ENCODE measurements at places on chromosomes 6 and 20. TPM values are rescaled to one million over a fixed set of nuclear protein-coding genes. Genes with fewer than 3 reads are reported as not detected.

The JPH2 gene
- 216 TPM for total RNA-seq

The HEY2 gene
- total RNA-seq: 1.9 TPM

DNA sequence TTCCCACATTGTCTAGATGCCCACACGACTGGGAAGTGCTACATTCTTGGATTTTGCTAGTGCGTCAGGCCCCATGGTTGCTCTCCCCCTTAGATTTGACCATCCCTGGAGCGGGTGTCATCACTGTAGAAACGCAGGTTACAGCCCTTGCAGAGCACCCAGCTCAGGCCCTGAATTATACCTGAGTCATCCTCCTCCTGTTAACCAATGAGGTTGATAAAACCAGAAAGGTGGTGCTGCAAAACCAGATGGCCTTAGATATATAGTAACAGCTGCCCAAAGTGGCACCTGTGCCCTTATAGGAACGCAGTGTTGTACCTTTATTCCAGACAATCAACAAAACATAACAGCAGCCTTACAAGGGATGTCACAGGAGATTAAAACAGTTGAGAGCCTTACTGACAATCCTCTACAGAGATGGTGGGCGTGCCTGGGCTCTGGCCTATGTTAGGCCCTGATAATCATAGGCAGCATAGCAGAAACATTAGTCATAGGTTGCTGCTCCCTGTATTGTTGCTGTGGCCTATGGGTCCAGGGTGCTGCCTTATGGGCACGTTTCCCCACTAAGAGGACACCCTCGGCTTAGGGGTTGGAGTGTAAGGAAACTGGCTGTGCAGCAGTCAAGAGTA, 33.6 kb upstream of the HSF2 start:
- H3K27ac ChIP-seq: no peak overlapping the region
- no peak for ATAC-seq
- no peaks in the 10 kb centered on the region for H3K4me1 ChIP-seq
- no peaks in the 10 kb centered on the region for H3K36me3 ChIP-seq
- H3K27me3 ChIP-seq: no peaks in the 10 kb centered on the region
- H3K4me3 ChIP-seq: no peak overlapping the region

GRCh38 chr6:53418288-53418687, 69.5 kb upstream of the ELOVL5 start:
- H3K4me3 ChIP-seq: no peak overlapping the region
- H3K27ac ChIP-seq: no peak overlapping the region
- no peaks in the 10 kb centered on the region for H3K27me3 ChIP-seq

DNA sequence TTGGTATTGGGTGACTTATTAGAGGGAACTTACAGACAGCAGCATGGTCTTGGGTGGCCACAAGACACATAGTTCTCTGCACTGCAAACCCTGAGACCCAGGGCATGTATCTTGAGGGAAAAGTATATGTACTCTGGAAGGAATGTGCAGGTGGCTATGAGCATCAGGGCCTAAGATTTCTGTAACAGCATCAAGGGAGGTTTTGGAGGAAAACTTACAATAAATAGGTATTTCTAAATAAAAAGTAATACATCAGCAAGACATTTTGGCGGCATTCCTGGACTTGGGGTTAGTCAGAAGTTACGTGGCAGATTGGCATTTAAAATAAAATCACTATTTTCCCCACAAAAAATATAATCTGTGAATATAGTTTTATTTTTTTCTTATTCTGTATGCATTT, 8.0 kb upstream of the STX7 start:
- ATAC-seq: no peak
- no peaks in the 10 kb centered on the region for H3K4me1 ChIP-seq
- no peak overlapping the region for H3K27ac ChIP-seq
- no peak overlapping the region for H3K4me3 ChIP-seq

- H3K4me1 ChIP-seq: peaks cover 40% of the 10 kb centered on the region
- peak; percentile 80 for ATAC-seq
- H3K27ac ChIP-seq: peak within 1 kb of the TSS; percentile 96
- no peaks in the 10 kb centered on the region for H3K36me3 ChIP-seq
- H3K4me3 ChIP-seq: peak within 1 kb of the TSS; percentile 55
Observed at GRCh38 chr20:33490023-33490933, at the start of gene CBFA2T2. CBFA2T2 (plus strand) TSS chr20:33490096; CDS start chr20:33490268, 172 bp downstream.

GRCh38 chr6:154721460-154721859, 11.8 kb upstream of the SCAF8 start:
- H3K27me3 ChIP-seq: no peaks in the 10 kb centered on the region
- no peaks in the 10 kb centered on the region for H3K36me3 ChIP-seq
- H3K4me3 ChIP-seq: no peak overlapping the region
- H3K4me1 ChIP-seq: no peaks in the 10 kb centered on the region
- ATAC-seq: no peak
- H3K27ac ChIP-seq: no peak overlapping the region

DNA sequence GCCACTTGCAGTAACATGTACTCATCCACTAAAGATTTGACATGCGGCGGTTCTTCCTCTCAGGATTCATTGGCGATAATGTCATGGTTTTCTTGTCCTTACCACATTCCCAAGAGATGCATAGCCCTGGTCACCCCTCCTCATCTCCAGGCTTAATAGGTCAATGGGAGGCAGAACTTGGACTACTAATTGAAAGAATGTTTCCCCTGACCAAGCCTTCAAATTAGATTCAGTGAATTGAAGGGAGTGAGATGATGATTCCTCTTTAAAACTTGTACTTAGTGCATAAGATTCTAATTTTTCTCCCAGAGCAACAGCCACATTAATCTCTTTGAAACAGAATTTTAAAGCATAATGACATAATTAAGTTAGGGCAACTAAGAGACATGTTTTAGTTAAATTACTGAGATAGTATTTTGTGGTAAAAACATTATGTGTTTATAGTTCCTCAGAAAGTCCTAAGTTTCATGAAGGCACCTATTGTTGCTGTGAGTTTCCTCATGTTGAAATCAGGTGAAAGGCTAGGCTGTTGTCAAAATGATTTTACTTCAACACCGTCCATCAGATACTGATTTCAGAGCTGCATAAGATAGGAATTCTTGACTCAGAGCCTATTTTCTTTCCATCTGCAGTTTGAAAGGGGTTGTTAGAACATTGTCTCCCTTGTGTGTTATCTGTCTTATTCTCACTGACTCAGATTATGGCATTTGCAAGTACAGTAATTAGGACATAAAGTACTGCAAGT, 48.5 kb downstream of the STK4 start:
- no peak for ATAC-seq
- peaks cover 19% of the 10 kb centered on the region for H3K4me1 ChIP-seq
- no peaks in the 10 kb centered on the region for H3K27me3 ChIP-seq
- no peak overlapping the region for H3K4me3 ChIP-seq

- no peak overlapping the region for H3K4me3 ChIP-seq
- H3K36me3 ChIP-seq: no peaks in the 10 kb centered on the region
- H3K27me3 ChIP-seq: no peaks in the 10 kb centered on the region
- H3K4me1 ChIP-seq: no peaks in the 10 kb centered on the region
- H3K27ac ChIP-seq: no peak overlapping the region
Observed at GRCh38 chr6:146258206-146258605, 229.3 kb downstream of the GRM1 start.

- H3K4me1 ChIP-seq: no peaks in the 10 kb centered on the region
- no peak overlapping the region for H3K27ac ChIP-seq
- no peaks in the 10 kb centered on the region for H3K27me3 ChIP-seq
- no peak overlapping the region for H3K4me3 ChIP-seq
- ATAC-seq: no peak
Observed at GRCh38 chr6:97717086-97717485, 434.1 kb upstream of the MMS22L start.

- no peaks in the 10 kb centered on the region for H3K27me3 ChIP-seq
- ATAC-seq: no peak
- no peaks in the 10 kb centered on the region for H3K36me3 ChIP-seq
- H3K27ac ChIP-seq: no peak overlapping the region
- H3K4me1 ChIP-seq: peaks cover 38% of the 10 kb centered on the region
Observed at GRCh38 chr6:4928426-4928825, 75.4 kb downstream of the RPP40 start.

GRCh38 chr6:47915017-47915416, 133.2 kb downstream of the OPN5 start:
- no peak for ATAC-seq
- H3K36me3 ChIP-seq: no peaks in the 10 kb centered on the region
- no peak overlapping the region for H3K27ac ChIP-seq
- no peaks in the 10 kb centered on the region for H3K27me3 ChIP-seq
- H3K4me1 ChIP-seq: no peaks in the 10 kb centered on the region

DNA sequence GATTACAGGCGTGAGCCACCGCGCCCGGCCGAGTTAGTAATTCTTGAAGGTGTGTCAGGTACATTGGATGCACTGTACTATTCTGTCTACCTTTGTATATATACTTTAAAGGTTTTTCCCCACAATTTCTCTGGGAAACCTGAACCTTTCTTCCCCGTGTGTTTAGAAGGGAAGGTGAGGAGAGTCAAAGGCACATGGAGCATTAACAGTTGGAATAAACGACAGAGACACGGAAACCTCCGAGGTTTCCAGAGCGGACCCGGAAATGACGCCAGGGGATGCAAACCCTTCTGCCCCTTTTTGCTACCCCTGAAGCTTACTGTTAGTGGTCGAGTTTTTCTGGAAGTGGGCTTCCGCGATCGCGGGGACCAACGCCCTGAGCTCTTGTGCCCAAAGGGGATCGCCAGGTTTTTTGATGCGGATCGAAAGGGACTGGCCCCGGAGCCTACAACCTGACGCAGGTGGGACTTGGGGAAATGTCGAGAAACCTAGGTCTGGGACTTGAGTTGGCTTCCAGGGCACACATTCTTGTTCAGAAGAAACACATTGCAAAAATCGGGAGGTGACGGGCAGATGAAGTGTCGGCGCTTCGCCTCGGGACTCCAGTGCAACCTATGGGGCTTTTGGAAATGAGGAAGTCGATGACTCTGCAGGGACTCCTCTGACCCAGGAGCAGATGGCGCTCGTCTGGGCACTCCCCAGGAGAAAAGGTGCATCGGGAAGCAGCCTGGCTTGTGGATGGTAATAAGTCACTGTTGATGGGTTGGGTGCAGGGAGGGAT, 218.2 kb downstream of the OR2B2 start:
- no peaks in the 10 kb centered on the region for H3K36me3 ChIP-seq
- H3K27ac ChIP-seq: no peak overlapping the region
- no peak for ATAC-seq
- H3K27me3 ChIP-seq: peaks cover 64% of the 10 kb centered on the region
- H3K4me3 ChIP-seq: peak overlapping the region; percentile 15

Data from gastroesophageal sphincter (tissue), 4 donors.